ENCODE measurements at places on chromosomes 5 and 9.
A peak's percentile ranks its signal among the peaks of the same experiment; 100 is the strongest.

DNA sequence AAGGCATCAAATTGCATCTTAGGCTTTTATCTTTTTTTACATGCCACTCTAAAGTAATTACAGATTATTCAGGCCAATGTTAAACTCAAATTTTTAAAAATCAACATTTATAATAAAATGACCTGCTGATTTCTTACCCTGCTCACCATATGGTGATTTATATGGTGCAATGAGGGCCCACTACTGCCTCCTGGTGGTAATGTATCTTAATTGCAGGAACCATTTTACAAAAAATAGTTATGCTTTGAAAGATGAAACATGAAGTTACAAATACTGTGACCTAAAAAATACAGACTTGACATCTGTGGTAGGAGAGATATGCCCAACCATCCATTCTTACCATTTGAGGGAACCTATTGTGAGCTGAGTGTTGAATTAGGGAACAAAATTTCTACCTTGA, 292.6 kb upstream of the TAS2R1 start:
- DNase-seq = no peak

- DNase-seq = peak; percentile 82
Measured at GRCh38 chr9:99353408-99353807, 131.3 kb downstream of the SEC61B start.

- DNase-seq = no peak
Measured at GRCh38 chr5:6717247-6717646, 4.0 kb downstream of the TENT4A start.

DNA sequence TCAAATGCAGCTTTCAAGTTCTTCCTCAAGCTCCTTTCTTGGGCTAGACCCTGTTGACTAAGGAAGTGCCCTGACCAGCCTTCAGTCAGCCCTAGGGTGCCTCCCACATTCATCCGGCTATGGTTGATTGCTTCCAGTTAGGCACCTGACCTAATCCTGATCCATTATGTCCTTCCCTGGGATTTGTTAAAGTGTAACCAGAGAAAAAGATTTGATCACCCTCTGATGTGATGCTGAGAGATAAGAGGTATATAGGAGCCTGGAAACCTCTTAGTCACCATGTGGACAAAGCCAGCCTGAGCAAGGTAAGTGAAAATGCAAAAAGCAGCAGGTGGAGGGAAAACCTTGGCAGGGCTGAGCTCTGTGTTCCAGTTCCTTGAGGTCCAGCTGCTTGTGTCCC, 178.8 kb upstream of the ERCC6L2 start:
- no peak for DNase-seq

DNA sequence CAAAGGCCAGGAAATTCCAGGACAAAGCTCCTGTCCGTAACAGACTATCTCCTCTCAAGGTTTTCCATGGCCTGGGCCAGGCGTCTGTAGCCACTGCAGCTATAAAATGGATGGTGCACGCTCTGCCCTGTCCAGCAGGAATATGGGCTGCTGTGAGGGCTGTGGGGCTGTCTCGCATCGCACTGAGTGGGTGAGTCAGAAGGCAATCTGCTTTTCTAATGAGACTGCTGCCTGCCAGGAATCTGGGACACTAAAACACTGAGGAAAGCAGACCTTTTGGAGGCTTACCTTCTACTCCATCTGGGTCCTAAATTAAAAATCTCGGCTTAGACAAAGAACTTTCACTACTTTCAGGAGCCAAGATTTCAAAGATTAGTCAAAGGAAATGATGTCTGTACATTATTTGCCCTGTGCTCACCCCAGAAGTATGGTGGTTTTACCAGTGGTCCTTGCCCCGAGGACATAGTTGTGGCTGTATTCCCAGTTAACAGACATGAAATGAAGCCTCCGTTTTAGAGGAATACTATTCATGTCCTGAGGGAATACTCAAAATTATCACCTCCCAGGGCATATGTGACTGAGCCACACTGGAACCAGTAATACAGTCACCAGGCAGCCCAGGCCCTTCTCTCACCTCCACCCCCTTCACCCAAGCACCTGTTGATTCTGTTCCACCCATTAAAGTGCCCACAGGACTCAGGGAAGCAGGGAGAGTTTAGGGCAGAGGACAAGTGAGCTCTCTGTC, 56.4 kb downstream of the PFDN1 start:
- DNase-seq = peak; percentile 72

GRCh38 chr9:129414377-129414992, 206.4 kb downstream of the C9orf50 start:
- DNase-seq = no peak

GRCh38 chr9:20447291-20447690, 175.0 kb downstream of the MLLT3 start:
- DNase-seq = no peak

DNA sequence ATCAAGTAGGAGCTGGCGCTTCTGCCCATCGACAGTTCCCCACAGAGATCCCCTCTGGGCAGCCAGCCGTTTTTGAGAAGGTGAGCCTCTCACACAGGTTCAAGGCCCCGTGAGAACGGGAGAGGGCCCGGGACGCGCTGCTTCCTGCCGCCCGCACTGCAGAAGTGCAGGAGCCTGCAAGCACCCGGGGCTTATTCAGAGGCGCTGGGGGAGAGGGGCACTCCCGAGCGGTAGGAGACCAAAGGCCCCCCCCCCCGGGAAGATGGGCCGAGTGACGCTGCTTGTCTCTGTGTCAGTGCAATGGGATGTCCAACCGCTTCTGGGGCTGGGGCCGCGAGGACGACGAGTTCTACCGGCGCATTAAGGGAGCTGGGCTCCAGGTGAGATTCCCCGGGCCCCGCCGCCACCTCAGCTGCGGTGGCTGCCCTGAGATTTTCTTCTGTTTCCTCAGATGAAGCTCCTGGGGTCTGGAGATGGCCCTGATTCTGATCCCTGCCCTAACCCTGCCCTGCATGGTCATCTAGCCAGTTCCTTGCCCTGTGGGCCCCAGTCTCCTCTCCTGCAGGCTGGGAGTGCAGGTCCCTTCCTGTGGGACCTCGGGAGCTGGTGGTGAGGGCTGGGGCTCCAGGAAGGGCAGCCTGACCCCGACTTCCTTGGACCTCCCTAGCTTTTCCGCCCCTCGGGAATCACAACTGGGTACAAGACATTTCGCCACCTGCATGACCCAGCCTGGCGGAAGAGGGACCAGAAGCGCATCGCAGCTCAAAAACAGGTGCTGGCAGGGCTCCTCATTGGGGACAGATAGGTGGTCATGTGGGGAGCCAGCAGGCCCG, 8.5 kb downstream of the B4GALT7 start:
- DNase-seq = no peak

DNA sequence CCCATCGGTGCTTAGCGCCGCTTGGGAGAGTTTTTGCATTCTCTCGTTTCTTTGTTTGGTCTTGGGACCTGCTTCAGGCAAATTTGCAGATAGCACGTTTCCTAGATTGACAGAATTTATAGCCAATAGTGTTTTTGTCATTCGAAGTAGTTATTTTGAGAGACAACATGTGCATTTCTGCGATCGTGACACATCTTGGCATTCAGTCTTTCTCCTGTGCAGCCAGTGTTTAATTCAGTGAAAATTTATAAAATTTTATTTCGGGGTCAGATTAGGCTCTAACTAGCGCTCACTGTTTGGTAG, 830 bp downstream of the PRRC1 start:
- DNase-seq = no peak

DNA sequence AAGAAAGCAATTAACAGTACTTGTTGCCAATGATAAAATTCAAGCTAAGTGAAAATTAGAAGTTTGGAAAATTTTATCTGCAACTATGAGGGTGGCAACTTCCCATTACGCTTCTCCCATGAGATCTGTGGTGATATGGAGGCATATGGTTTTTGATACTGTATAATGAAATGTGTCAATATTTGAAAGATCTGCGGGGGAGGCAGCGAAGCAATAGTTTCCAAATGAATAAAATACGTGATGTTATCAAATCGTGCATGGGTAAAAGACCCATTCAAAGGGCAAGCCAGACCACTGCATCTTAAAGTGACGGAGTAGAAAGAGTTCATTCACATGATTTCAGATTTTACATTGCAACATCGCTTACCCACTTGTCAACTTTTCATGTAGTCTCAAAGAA, 20.9 kb upstream of the BOD1 start:
- no peak for DNase-seq

DNA sequence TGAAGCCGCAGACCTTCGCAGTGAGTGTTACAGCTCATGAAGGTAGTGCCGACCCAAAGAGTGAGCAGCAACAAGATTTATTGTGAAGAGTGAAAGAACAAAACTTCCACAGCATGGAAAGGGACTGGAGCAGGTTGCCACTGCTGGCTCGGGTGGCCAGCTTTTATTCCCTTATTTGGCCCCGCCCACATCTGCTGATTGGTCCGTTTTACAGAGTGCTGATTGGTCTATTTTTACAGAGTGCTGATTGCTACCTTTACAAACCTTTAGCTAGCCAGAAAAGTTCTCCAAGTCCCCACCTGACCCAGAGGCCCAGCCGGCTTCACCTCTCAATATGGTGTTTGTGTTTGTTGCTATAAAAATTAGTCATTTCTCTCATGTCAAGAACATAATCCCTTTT, 49.7 kb downstream of the RECK start:
- no peak for DNase-seq

- DNase-seq = no peak
Measured at GRCh38 chr5:97182571-97183099, 412 bp downstream of the RIOK2 start.

GRCh38 chr9:96051423-96051822, 175.9 kb downstream of the ERCC6L2 start:
- DNase-seq = no peak

DNA sequence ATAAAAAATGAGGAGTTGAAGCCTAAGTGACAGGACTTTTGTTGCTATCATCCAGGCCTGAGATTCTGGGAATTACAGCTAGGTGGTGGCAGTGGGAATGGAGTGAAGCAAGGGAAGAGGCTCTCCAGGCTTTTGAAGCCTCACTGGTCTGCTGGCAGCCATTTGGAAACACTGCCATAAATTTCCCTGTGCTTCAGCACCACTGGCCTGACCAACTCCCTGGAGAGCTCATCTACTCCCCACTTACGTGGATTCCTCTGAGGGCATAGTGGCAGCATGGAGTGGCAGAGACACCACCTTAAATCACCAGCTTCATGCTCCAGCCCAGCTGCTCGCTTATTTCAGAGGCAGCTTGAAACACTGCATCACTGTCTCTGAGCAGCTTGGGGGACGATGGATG, 518.2 kb downstream of the TLR4 start:
- DNase-seq = no peak

GRCh38 chr5:137040024-137040423, 459.1 kb downstream of the SPOCK1 start:
- no peak for DNase-seq

DNA sequence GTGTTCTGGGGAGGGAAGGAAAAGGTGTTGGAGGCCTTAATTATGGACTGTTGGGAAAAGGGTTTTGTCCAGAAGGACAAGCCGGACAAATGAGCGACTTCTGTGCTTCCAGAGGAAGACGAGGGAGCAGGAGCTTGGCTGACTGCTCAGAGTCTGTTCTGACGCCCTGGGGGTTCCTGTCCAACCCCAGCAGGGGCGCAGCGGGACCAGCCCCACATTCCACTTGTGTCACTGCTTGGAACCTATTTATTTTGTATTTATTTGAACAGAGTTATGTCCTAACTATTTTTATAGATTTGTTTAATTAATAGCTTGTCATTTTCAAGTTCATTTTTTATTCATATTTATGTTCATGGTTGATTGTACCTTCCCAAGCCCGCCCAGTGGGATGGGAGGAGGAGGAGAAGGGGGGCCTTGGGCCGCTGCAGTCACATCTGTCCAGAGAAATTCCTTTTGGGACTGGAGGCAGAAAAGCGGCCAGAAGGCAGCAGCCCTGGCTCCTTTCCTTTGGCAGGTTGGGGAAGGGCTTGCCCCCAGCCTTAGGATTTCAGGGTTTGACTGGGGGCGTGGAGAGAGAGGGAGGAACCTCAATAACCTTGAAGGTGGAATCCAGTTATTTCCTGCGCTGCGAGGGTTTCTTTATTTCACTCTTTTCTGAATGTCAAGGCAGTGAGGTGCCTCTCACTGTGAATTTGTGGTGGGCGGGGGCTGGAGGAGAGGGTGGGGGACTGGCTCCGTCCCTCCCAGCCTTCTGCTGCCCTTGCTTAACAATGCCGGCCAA, 19.1 kb downstream of the PTGES2 start:
- DNase-seq = no peak

- no peak for DNase-seq
Measured at GRCh38 chr5:140468188-140468587, 66.6 kb downstream of the ANKHD1 start.

DNA sequence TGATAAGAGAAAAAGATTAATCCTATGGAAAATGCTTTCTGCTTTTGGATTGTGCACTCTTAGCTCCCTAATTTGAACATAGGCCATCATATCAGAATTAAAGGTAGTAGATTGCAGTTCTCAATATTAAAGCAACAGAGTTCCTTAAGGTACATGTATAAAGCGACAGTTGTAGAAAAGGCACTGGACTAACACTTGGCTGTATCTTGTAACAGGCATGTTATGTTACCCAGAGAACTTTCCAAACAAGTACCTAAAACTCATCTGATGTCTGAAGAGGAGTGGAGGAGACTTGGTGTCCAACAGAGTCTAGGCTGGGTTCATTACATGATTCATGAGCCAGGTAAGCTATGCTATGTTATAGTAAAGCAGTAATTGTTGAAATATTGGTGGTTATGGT, 3.3 kb upstream of the SECISBP2 start:
- no peak for DNase-seq

GRCh38 chr9:91522481-91522880, 98.8 kb upstream of the NFIL3 start:
- DNase-seq = no peak

- DNase-seq = no peak
Measured at GRCh38 chr5:54186108-54186507, 124.3 kb downstream of the ARL15 start.

DNA sequence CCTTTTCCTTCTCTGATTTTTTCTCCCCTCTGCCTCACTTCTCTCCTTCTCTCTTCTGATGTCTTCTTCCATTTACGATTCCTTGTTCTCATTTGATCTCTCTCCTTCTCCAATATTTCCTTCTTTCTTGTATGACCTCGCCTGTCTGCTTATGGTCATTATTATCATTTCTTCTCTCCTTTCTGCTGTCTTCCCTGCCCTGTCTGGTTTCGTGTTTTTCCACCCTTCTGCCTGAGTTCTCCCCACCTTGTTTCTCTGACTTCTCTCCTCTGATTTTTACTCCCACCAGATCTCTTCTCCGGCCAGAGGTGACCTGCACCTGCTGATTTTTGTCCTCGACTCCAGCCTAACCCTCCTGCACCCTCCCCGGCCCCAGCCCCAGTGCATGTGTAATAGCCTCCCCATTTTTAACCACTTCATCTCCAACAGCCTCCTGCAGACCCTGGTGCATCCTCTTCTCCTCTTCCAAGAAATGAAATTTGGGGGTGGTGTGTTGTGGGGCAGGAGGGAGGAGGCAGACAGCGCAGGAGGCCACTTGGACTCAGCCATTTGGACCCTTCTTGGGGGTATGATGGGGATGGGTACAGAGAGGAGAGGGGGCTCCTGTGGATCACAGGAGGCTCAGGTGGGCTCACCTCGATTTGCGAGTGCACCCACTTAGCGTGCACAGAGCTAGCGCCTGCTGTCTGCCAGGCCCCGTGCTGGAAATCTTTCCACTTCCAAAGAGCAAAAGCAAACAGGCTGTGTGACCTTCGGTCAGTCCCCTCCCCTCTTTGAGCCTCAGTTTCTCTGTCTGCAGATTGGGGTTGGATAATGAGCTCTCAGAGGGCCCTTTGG, 32.5 kb downstream of the GSN start:
- DNase-seq = no peak
